ENCODE measurements at places on chromosomes 11 and 22.

DNA sequence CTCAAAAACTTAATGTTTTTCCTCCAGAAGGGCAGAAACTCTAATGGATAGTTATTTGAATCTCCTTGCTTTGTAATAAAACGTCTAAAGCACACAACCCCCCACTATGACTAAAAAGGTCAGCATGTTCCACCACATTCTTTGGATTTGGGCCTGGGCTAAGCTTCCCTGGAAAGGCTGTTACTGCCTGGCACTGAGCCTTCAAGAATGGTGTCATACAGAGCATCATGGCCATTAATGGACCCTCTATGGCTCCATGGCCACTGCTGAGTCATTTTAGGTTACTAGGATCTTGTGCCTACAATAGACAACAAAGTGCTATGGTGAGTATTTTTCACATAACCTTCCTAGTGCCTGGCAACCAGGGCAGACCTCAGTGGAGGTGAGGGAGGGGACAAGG, 242.6 kb upstream of the FAT3 start:
- no peak for DNase-seq

DNA sequence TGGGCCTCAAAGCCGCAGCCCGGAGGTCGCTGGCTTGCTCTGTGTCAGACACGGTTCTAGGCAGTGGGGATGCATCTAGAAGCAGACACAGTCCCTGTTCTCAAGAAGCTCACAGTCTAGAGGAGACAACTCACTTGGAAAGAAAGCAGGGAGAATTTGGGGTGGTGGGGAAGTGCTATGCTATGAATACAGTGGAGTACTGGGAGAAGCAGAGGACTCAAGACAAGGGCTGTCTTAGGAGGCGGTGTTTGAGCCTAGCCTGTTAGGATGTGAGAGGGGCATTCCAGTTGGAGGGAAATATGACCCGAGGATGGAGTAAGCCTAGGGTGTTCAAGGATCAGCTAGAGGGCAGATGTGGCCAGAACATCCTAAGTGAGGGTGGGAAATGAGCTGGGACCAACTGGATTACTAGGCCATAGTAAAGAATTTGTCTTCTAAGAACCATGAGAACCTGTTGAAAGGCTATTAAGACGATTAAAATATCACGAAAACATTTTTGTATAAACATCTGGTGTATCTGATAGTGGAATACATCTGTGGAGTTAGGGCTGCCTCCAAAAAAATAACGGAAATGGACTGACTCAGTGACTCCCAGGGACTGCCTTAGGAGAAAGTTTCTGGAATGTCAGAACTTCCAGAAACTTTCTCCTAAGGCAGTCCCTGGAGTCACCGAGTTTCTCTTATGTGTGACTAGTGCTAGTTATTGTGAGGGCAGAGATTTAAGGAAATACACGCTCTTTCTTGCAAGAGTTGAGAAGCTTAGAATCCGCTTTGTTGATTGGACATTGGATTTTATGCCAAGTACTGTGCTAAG, 1.1 kb upstream of the PITPNB start:
- DNase-seq, result peak; percentile 22

- DNase-seq, result peak; percentile 45
Observed at GRCh38 chr11:72040491-72041363, 39.6 kb downstream of the NUMA1 start.

GRCh38 chr11:80779905-80780605, 1339.2 kb upstream of the TENM4 start:
- DNase-seq, result no peak

GRCh38 chr11:23457641-23458040, 597.4 kb upstream of the CCDC179 start:
- no peak for DNase-seq

GRCh38 chr11:119861160-119861559, 132.2 kb upstream of the NECTIN1 start:
- DNase-seq, result no peak

DNA sequence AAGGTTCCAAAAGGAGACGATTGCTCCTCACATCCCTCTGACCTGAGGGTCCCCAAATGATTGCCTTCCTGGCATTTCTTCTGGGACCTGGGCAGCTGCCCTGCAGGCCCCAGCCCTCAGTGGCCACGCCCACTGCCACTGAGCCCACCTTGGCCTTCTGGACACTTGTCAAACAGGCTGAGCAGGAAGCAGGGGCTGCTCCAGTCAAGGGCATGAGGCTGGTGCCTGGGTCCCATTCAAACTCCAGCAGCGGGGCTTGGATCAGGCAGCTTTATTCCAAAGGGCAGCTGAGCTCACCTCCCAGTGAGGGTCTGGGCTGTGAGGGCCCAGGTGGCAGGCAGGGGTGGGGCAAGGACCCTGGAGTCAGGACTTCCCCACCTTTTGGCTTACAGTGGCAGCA, 13.6 kb downstream of the KCTD17 start:
- no peak for DNase-seq

- DNase-seq, result no peak
Observed at GRCh38 chr11:28017816-28018215, 90.1 kb downstream of the KIF18A start.

Data from GF-D8 (cell line).